ENCODE measurements at places on chromosomes 3 and 15.

- DNase-seq, result no peak
Measured at GRCh38 chr3:175279911-175280310, 420.8 kb downstream of the NAALADL2 start.

- no peak for DNase-seq
Measured at GRCh38 chr15:30962079-30962478, 29.3 kb downstream of the MTMR10 start.

DNA sequence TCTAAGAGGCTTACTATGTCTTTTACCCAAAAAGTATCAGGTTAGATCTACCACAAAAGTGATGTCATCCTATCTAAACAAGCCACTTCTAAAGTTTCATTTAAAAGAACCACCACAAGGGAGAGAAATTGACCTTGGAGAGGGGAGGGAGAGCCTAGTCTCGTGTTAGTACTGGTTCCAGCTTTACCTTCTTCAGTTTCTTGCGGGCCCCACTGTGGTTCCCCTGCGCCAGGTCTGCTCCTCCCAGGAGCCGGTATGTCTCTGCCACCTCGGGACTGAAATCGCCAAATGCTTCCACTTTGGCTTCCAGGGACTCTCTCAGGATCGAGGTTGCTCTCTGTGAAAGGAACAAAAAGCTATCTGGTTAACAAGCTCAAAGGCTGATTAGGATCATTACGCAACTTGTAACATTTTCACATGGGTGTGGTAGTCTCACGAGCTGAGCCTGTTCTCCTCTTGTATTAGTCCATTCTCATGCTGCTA, 51.1 kb downstream of the SYNM start:
- DNase-seq, result no peak

DNA sequence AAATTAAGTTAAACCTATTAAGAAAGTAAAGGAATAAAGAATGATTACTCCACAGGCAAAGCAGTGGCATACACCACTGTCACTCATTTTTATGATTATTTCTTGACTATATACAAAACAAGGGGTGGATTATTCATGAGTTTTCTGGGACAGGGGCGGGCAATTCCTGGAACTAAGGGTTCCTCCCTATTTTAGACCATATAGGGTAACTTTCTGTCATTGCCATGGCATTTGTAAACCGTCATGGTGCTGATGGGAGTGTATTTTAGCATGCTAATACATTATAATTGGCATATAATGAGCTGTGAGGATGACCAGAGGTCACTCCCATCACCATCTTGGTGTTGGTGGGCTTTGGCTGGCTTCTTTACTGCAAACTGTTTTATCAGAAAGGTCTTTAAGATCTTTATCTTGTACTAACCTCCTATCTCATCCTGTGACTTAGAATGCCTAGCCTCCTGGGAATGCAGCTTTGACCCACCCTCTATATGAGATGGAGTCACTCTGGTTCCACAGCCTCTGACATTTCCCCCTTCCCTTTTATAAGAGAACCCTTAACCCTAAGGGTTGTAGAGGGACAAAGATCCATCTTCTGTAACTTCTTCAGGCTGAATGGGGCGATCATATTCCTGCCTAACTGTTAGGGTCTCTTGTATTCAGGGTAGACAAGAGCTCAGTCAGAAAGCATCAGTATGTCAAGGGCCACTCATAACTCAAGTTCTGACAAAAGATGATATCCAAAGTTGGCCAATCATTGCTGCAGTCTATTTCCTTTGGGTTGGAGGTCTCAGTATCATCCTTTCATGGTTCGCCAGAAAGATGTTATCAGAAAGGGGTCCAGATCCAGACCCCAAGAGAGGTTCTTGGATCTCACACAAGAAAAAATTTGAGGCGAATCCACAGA, 79.5 kb upstream of the LIPC start:
- DNase-seq, result no peak

- no peak for DNase-seq
Measured at GRCh38 chr3:100802126-100802525, 92.8 kb downstream of the TFG start.

DNA sequence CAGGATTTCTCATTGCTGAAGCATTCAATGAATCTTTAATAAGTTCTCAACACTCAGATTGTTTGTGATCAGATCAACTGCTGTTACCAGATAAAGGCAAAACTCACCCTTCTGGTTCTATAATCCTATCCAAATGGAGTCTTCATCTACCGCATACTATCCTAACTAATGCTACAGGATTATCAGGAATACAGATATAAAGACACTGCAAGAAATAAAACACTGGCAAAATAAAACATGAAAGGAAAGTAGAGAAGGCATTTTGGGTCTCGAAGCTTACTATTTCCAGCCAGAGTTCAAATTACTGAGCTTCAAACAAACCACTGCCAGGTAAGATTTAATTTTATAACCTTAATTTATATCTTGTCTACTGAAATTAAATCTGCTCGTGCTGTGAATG, 524 bp downstream of the CHRM5 start:
- DNase-seq, result no peak

- peak; percentile 80 for DNase-seq
Measured at GRCh38 chr3:184584464-184584891, 22.9 kb downstream of the EPHB3 start.

DNA sequence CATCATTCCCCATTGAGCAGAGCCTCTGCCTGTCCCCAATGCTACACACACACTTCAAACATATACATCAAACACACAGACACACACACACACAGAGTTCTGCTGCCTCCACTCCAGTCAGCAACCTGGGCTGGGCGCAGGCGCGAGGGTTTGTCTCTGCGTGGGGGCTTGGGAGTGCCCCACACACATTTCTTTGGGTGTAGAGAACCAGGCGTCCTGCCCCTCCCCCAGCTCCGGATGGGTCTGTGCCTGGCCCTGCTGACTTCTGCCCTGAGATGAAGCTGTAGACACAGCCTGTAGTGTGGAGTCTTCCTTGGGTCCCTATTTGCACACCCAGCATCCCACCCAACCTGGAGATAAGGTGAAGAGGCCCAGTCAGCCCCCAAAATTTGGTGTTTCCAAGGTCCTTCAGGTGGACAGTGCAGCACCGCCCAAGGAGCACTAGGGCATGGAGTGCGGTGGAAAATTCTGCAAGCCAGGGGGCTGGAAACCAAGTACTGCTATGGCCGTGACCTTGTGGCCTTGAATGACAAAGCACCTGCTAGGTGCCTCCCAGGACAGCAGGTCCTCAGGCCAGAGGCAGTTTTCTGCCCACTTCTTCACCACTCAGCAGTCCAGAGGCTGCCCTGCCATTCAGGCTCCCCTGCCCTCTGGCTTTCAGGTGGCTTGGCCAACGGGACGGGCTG, 26.8 kb downstream of the FBXW12 start:
- DNase-seq, result peak; percentile 39

DNA sequence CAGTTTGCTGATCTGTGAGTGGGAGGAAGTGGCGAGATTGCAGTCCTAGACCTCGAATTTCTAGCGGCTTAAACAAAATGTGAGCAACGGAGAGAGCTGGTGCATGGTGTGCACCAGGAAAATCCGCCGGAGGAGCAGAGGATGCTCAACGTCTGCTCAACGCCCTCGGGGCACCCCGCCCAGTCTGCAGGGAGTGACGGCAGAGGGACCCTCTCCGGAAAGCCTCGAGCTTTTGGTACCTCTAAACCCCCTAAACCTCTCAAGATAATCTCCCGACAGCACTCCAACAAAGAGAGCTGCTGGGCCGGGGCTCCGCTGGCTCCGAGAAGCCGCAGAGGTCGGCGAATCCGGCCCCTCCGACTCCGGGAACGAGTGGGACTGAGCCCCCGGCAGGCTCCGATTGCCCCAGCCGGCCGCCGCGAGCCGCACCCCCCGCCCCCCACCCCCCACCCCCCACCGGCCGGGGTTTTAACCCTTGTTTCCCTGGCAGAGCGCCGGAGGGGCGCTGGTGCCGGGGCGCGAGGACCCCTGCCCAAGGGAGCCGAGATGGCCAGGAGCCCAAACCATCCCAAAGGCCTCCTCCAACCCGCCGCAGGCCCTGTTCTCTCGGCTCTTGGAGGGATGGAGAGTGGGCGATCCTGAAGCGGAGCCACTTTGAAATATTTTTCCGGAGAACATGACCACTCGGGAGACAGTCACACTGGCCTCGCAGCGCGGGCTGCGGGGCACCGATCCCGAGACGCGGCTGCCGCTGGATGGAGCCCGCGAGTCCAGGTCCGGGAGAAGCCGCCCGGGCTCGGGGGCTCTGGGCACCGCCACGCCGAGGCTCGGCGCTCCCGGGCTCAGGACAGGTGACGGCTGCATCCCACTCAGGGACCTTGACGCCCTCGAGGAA, 1.5 kb downstream of the MEGF11 start:
- DNase-seq, result peak; percentile 72

GRCh38 chr3:135138776-135139175, 343.7 kb downstream of the EPHB1 start:
- DNase-seq, result no peak

DNA sequence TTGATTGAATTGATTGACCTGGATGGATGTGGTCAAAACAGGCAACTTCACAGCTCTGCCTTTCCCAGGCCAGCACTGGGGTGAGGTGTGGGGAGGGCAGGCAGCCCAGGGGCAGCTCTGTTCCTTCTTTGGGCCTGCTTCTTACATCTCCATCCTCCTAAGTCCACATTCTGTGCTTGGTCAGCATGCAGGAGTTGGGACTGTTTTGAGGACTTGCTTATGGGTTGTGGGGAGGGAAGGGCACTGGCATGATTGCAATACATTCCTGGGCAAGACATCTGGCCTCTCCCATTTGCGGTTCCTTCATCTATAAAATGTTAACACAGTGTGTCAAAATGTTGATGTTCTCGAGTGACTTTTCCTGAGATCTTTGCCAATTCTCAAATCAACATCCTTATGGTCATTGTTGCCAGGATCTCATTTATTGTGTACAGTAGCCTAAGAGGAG, 84.1 kb downstream of the ST6GAL1 start:
- no peak for DNase-seq

GRCh38 chr3:190989218-190989617, 126.7 kb upstream of the GMNC start:
- no peak for DNase-seq

DNA sequence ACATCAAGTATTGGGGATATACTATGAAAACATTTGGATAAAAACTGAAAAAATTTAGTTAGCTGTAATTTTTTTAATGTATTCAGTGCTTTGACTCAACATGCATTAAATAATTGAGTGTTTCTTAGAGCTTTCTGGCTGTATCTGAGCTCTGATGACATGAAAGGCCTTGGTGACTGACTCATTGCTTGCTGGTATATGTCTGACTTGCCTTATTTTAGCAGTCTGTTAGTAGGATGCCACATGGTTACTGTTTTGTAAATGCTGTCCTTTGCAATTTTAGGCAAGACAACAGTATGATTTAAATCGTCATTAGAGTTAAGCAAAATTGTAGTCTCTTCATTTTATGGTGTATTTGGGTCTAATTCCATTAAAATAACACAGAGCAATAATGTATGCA, 199.2 kb downstream of the GHSR start:
- DNase-seq, result no peak

DNA sequence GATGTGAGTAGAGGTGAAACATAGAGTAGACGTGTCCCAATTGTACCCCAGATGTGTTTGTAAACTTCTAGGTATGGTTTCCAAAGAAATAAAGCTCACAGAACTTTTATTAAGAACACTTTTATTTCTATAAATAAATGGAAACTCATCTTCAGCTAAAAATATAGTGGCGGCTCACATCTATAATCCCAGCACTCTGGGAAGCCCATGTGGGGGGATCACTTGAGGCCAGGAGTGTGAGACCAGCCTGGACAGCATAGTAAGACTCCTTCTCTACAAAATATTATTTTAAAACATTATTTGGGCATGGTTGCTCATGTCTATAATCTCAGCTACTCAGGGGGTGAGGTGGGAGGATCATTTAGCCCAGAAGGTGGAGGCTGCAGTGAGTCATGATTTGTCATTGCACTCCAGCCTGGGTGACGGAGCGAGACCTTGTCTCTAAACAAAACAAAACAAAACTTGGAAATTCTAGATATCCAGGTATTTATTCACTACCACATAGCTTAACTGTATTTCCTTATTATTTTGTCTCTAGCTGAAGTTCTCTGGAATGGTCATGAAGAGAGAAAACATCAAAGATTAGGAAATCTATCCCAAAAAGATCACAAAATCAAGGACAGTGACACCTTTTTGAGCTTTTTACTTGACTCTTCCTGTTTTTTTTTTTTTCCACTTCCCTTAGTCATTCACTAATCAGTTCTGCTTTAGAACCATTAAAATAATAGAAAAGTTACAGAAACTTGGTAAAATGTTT, 258.1 kb downstream of the TIGIT start:
- DNase-seq, result peak; percentile 14

DNA sequence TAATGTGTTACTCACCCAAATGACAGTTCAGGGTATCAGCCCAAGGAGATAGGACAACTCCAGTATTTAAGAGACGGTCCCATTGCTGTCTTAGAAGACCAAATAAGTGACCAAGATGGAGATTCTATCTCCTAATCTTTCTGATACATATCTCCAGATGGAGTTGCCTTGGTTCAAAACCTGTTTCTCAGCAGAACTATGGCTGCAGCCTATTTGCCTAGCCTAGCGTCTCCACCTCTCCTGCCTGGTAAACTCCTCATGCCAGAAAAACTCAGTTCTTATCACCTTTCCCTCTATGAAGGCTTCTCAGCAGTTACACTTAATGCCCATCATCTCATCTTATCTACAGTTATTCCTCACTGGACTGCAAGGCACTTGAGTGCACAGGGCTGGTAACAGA, 1.2 kb upstream of the CSPG5 start:
- no peak for DNase-seq

DNA sequence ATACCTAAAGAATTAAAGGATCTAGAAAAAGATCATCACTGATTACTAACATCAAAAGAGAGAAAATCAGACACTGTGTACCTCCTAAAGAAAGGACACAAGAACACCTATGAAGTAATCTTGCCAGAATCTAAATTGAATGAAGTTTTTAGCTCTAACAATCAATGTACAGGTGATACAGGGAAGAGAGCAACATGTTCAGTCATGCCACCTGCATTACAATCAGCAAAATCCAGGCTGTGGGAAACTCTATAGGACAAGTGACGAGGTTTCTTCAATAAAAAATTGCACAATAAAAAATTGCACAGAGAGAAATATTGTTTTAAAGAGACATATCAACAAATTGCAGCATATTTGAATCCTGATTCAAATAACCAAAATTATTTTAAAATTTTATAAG, 93.3 kb downstream of the SEMA5B start:
- no peak for DNase-seq

- no peak for DNase-seq
Measured at GRCh38 chr3:18512007-18512406, 86.9 kb upstream of the SATB1 start.

DNA sequence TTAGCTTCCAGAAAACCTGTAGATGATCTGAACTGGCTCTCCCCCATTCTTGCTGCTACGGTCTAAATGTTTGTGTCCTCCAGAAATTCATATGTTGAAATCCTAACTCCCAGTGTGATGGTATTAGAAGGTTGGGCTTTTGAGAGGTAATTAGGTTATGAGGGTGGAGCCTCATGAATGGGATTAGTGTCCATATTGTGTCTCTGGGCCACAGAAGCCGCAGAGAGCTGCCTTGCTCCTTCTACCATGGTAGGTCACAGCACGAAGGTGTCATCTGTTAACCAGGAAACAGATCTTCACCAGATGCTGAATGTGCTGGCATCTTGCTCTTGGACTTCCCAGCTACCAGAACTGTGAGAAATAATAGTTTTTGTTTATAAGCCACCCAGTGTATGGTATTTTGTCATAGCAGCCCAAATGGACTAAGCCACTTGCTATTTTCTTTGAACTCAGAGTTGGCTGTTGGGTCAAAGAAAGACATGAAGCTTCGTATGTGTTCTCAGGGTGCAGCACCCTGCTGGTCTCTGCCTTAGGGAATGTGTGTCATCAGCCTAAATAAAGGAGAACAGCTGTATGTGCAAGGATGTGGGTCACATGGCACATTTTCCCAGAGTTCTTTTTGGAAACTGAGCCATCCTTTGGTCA, 317.5 kb upstream of the SLCO3A1 start:
- DNase-seq, result no peak

- no peak for DNase-seq
Measured at GRCh38 chr3:156535798-156536197, 19.1 kb downstream of the SSR3 start.
